ENCODE measurements at places on chromosomes 1 and 21. TPM values are rescaled to one million over a fixed set of nuclear protein-coding genes. Genes with fewer than 3 reads are reported as not detected.

GRCh38 chr21:32411350-32412161, 950 bp upstream of the EVA1C start:
- H3K4me1 ChIP-seq: peaks cover 17% of the 10 kb centered on the region
- peak overlapping the region; percentile 93 for H3K4me3 ChIP-seq
- H3K36me3 ChIP-seq: no peaks in the 10 kb centered on the region
- H3K27me3 ChIP-seq: no peaks in the 10 kb centered on the region
- peak; percentile 52 for DNase-seq

DNA sequence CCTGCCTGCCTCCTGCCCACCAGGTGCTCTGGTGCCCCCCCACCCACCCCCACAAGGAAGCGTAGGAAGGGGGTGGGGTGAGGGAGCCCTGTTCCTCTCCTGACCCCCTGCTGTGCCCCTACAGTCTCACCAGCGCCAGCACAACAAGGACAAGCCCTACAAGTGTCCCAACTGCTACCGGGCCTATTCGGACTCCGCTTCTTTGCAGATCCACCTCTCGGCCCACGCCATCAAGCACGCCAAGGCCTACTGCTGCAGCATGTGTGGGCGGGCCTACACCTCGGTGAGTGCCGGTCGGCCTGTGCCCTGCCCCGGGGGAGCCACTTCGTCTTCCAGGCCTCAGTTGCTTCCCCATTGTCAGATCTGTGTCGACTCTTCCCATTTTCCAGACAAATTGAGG, 25.9 kb downstream of the A3GALT2 start:
- H3K4me3 ChIP-seq: no peak overlapping the region
- peaks cover 22% of the 10 kb centered on the region for H3K36me3 ChIP-seq
- H3K27me3 ChIP-seq: no peaks in the 10 kb centered on the region
- no peak for DNase-seq
- peaks cover 7% of the 10 kb centered on the region for H3K4me1 ChIP-seq

The ZNF695 gene
- total RNA-seq: 1.2 TPM

The SLC30A1 gene
- 8.0 TPM for total RNA-seq

GRCh38 chr1:63799820-63800219, 26.0 kb downstream of the ROR1 start:
- no peaks in the 10 kb centered on the region for H3K36me3 ChIP-seq
- H3K27ac ChIP-seq: no peak overlapping the region
- H3K27me3 ChIP-seq: peaks cover 22% of the 10 kb centered on the region
- no peak overlapping the region for H3K4me3 ChIP-seq
- H3K4me1 ChIP-seq: no peaks in the 10 kb centered on the region
- no peak for DNase-seq

DNA sequence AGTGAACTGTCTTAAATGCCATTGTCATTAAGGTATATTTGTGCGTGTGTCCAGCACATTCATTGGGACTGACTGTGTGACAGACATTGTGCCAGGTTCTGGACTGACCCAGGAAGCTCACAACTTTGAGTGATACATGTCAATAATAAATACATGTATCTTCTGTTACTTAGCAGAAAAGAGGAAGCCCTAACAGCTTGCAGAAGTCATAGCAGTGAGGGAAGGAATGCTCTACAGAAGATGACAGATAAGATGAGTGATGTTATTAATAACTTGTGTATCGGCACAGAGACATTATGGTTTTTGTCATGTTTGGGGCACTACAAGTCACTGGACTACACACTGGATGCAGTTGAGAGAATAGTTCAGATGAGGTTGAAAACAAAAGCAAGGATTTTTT, 1.2 kb upstream of the SRSF11 start:
- no peaks in the 10 kb centered on the region for H3K27me3 ChIP-seq
- peak overlapping the region; percentile 78 for H3K27ac ChIP-seq
- no peak for DNase-seq
- H3K4me3 ChIP-seq: peak overlapping the region; percentile 52
- H3K4me1 ChIP-seq: peaks cover 34% of the 10 kb centered on the region

The FMO5 gene
- 0.09 TPM for total RNA-seq

DNA sequence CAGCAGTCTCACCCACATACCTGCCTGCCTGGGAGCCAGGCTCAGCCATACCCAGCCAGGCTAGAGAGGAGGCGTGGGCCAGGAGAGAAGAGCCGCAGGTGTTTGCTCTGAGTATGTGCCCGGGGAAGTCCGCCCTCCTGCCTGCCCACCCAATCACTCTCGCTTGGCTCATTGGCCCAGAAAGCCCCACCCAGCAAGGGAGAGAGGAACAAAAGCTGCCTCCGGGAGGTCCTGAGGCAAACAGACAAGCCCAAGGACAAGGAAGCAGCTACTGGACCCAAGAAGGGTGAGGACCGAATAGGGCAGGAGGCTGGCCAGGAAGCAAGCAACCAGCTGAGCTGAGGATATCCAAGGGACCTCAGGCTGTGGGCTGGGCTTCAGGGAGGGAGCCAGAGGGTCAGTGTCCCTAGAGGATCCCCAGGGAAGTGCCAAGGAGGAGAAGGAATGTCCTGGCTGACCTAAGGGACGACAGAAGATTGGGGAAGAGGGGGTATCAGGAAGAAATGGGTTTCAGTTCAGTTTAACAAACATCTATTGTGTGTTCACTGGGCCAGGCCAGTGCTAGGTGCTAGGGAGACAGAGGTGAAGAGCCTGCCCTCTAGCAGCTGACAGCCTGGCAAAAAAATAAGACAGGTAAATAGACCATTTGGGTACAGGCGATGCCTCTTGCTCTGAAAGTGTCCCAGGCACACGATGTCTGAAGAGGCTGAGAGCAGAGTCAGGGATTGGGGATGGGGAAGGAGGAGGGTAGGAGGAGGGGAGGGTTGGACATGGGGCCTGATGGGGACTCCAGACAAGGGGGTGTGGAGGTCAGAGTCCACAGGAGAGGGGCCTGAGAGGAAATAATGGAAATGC, at the start of gene GJB4:
TSS of gene GJB4 (plus strand) at position 238 of the 855 bp plus-strand sequence. CDS start 1,515 bp downstream, outside the sequence.
- H3K27ac ChIP-seq: no peak within 1 kb of the TSS
- H3K36me3 ChIP-seq: no peaks in the 10 kb centered on the region
- no peak within 1 kb of the TSS for H3K4me3 ChIP-seq
- H3K4me1 ChIP-seq: no peaks in the 10 kb centered on the region

GRCh38 chr1:27956761-27957160, 3.0 kb upstream of the XKR8 start:
- H3K27me3 ChIP-seq: peaks cover 11% of the 10 kb centered on the region
- no peak overlapping the region for H3K27ac ChIP-seq
- no peak for DNase-seq

- H3K4me3 ChIP-seq: no peak overlapping the region
- H3K27me3 ChIP-seq: no peaks in the 10 kb centered on the region
- H3K27ac ChIP-seq: no peak overlapping the region
- H3K36me3 ChIP-seq: no peaks in the 10 kb centered on the region
- no peak for DNase-seq
These were observed 248.7 kb upstream of the CXADR start for GRCh38 chr21:17264182-17264581.

The LAPTM5 gene
- 184 TPM for total RNA-seq

- H3K4me1 ChIP-seq: peaks cover 13% of the 10 kb centered on the region
- H3K27me3 ChIP-seq: no peaks in the 10 kb centered on the region
These were observed 106.4 kb downstream of the TGFBR3 start for GRCh38 chr1:91779548-91780021.

DNA sequence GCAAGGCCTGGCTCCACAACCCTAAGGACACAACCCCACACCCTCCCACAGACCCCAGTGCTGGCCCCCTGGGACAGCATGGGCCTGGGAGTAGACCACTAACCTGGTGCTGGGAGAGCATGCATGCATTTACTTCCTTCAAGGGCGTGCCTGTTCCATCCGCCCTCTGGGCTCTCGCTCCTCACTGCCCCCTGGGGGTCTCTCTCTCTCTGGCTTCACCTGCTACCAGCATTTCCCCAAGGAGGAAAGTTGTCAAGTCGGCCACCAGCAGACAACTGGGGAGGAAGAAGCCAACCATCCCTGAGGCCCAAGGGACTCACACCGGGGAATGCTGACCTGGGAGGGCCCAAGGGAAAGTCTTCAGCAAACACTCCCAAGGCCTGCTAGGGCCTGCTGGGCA, 6.5 kb downstream of the LRP8 start:
- H3K27ac ChIP-seq: no peak overlapping the region
- no peak overlapping the region for H3K4me3 ChIP-seq
- no peak for DNase-seq
- H3K27me3 ChIP-seq: no peaks in the 10 kb centered on the region
- H3K4me1 ChIP-seq: peaks cover 35% of the 10 kb centered on the region

The CRNN gene
- not detected for total RNA-seq

All from activated T-helper 2 cell treated with anti-CD3 and anti-CD28 coated beads, Interferon-gamma antibody, Interleukin-2, Interleukin-4, amounts not matched to agents 10 μg/mL and 5 μg/mL and 100 μg/mL, durations not matched to agents 14 hours and 24 hours and 36 hours (primary cell).